ENCODE measurements at places on chromosomes 7 and 10.

- no peak for DNase-seq
Observed at GRCh38 chr7:98724591-98724990, 107.5 kb downstream of the NPTX2 start.

DNA sequence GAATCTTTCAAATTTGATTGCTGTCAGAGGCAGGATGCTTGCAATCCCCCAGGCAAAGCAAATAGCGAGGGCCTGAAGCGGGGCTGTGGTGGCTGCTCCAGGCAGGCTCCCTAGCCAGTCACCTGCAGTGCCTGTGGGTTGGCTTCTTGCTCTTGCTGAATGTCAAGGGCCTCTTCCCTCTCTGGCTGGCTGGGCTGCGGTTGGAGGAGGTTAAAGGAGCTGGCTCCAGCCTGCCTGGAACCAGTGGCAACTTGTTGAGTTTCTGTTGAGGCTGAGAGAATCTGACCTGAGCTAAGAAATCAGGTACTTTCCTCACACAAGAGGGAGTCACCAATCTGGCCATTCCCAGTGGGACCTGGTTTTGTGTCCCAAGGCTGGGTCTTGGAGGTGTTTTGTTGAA, 134.7 kb downstream of the TMEM178B start:
- DNase-seq, result no peak

- no peak for DNase-seq
Observed at GRCh38 chr7:146791344-146792285, 675.0 kb downstream of the CNTNAP2 start.

DNA sequence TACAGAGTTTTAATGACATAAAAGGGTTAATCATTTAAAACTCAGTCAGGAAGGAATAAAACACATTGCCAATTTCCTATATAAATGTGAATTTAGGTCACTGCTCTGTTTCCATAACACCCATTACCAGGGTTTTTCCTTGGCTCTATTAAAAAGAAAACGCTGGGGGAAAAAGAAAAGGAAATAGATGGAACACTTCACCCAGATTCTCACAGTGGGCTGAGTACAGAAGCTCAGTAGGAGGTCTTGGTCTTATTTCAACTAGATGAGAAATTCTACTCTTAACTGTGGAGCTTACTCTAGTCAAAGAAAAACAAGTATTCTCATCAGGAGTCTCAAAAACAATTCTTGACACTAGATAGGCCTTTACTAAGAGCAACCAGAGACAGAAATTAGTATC, 36.5 kb downstream of the GLUD1 start:
- DNase-seq, result no peak

DNA sequence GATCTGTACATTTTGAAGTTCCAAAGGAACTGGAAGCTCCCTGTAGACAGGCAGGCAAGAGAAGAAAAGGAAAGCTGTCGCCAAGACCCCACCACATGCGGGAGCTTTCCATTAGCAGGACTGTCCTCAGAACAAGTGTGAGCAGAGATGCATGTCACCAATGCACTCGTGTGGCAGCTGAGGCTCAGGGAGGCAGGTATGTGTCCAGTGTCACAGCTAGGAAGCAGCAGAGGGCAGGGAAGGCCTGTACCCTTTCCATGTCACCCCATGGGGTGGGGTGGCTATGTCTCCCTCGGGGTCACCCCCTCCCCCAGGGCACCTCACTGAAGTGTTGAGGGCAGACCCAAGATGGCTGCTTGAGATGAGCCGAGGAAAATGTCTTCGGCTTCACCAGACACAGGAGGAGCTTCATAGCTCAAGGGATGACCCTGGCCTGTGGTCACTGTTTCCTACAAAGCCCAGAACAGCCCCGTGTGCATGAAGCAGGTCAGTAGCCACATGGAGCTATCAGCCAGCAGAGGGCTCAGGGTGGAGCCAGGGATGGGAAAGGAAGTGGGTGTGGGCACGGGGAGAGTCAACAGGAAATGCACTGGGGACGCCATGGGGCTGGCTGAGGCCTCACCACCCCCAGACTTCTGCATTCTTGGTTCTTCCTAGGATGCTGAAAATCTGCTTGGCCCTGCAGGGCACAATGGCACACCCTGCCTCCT, 96.6 kb downstream of the FAM53B start:
- peak; percentile 98 for DNase-seq

- no peak for DNase-seq
Observed at GRCh38 chr10:72952642-72953158, 1.9 kb downstream of the PLA2G12B start.

DNA sequence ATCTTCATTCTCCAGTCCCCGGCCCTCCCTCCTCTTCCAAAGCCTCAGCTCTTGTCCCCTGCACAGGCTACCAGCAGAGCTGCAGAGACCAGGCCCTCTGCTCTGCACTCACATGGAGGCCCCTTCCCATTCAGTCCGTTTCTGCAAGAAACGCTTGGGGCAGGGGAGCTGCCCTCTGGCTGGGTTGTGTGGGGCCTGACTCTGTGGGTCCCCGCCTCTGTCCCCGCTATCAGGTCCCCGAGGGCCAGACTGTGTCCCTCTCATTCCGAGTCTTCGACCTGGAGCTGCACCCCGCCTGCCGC, 1.5 kb downstream of the PCOLCE start:
- DNase-seq, result peak; percentile 53

Data from NB4 (cell line).